Colonic mucosa (tissue), 4 donors: ENCODE measurements at places on chromosomes 12 and 14.

GRCh38 chr12:90989686-90990111 is 15.1 kb downstream of the EPYC start:
- no peak for DNase-seq
- H3K4me3 ChIP-seq, result no peak overlapping the region
- H3K36me3 ChIP-seq, result no peaks in the 10 kb centered on the region
- no peaks in the 10 kb centered on the region for H3K27me3 ChIP-seq
- H3K27ac ChIP-seq, result no peak overlapping the region

GRCh38 chr14:100906420-100906819 is 2.9 kb upstream of the RTL1 start:
- peaks cover 6% of the 10 kb centered on the region for H3K27me3 ChIP-seq
- no peaks in the 10 kb centered on the region for H3K4me1 ChIP-seq
- no peak for DNase-seq
- H3K36me3 ChIP-seq, result no peaks in the 10 kb centered on the region

GRCh38 chr14:71692496-71692895 is 239.7 kb upstream of the RGS6 start:
- no peak overlapping the region for H3K4me3 ChIP-seq
- no peaks in the 10 kb centered on the region for H3K4me1 ChIP-seq
- DNase-seq, result no peak
- no peaks in the 10 kb centered on the region for H3K27me3 ChIP-seq

DNA sequence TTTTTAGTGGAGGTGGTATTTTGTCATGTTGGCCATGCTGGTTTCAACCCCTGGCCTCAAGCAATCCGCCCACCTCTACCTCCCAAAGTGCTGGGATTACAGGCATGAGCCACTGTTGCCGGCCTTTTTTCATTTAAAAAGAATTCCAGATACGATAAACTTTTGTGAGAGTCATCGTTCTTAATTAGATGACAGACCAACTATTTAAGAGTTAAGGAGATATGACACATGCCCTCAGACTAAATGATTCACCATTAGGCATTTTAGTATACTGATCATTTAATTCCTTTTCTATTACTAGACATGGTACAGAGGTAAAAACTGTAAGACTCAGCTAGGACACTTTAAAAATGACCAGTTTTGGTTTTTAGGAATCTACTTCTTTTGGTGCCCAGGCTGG is 2.4 kb downstream of the ANKRD13A start:
- peak overlapping the region; percentile 39 for H3K27ac ChIP-seq
- H3K27me3 ChIP-seq, result no peaks in the 10 kb centered on the region
- no peak for DNase-seq
- peaks cover 23% of the 10 kb centered on the region for H3K4me1 ChIP-seq
- H3K36me3 ChIP-seq, result no peaks in the 10 kb centered on the region
- no peak overlapping the region for H3K4me3 ChIP-seq

GRCh38 chr12:843609-844008 is 91.2 kb downstream of the WNK1 start:
- H3K36me3 ChIP-seq, result no peaks in the 10 kb centered on the region
- H3K4me3 ChIP-seq, result no peak overlapping the region
- H3K27ac ChIP-seq, result no peak overlapping the region

GRCh38 chr14:65536781-65537423 is 124.4 kb downstream of the FUT8 start:
- H3K4me3 ChIP-seq, result no peak overlapping the region
- no peak for DNase-seq
- no peaks in the 10 kb centered on the region for H3K36me3 ChIP-seq
- no peak overlapping the region for H3K27ac ChIP-seq

DNA sequence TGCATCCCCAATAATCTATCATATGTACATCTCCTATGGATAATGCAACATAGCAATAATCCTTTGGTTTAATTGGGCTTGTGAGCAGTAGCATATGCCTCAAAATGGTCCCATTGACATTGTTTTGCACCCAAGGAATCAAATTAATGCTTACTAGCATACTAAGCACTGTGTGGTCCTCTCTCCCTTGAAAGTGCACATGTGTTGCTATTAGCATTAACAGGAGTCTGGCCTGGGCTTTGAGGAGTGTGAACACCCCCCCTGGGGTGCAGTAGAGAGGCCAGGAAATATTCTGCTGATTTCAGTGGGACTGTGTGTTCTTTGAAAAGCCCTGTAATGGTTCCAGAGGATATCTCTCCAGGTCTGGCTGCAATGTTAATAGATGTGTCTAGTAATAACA is 1148.4 kb downstream of the VRK1 start:
- no peaks in the 10 kb centered on the region for H3K27me3 ChIP-seq
- no peak for DNase-seq
- no peaks in the 10 kb centered on the region for H3K36me3 ChIP-seq
- no peak overlapping the region for H3K27ac ChIP-seq
- H3K4me3 ChIP-seq, result no peak overlapping the region
